Iris pigment epithelial cell (primary cell): ENCODE measurements at places on chromosomes 2 and 18.
A peak's percentile ranks its signal among the peaks of the same experiment; 100 is the strongest.

DNA sequence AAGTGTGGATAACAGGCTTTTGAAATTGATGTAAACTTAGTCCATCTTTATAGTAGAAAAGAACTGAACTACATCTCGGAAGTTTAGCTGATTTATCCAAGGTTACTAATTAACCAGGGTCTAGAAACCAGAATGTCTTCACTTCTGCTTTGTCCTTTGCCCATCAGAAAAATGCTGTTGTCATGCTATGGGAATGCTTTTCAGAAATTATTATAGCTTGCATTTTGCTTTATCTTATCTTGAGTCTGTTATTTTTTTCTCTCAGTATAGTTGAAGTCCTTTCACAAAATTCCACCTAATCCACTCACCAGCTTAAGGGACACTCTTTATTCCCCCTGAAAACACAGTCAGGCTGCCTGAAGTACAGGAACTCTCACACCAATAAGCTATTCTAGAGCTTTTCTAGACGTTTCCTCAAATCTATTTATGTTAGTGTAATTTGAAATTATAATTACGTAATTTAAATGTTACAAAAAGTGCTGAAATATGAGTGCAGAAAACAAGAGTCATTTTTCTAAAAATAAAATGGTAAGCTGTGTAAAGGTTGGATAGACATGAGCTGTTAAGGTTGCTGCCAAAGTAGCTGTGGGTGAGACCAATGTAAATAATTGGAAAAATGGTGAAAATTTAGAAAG, 456.3 kb downstream of the TGIF1 start:
- no peak for DNase-seq

GRCh38 chr2:146412625-146413024, 1432.2 kb upstream of the ACVR2A start:
- DNase-seq = no peak

DNA sequence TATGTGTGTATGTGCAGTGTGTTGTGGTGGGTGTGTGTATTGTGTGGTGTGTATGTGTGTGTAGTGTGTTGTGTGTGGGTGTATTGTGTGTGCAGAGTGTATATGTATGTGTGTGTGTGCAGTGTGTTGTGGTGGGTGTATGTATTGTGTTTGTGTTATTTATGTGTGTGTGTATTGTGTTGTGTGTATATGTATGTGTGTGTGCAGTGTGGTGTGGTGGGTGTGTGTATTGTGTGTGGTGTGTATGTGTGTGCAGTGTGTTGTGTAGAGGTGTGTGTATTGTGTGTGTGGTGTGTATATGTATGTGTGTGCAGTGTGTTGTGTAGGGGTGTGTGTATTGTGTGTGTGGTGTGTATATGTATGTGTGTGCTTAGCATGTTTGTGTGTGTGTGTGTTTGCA, 24.3 kb downstream of the ACKR3 start:
- no peak for DNase-seq

GRCh38 chr2:39176997-39177396, 56.1 kb upstream of the SOS1 start:
- DNase-seq = no peak

DNA sequence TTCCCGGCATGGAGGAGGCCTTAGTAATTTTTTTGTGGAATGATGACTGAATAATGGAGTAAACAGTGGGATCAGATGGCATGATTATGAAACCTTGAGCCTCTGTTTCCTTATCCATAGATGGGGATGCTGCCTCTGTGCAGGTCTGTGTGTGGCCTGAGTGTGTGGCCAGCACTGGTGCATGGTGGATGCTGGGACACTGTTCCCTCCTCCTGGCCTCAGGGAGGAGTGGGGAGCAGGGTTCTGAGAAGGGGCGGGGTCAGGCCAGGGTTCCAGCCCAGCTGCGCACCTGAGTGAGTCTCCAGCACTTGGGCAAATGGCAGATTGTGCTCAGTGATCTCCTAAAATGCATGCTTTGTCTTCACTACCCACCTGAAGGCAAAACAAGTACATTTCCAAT, 66.4 kb downstream of the DCDC2C start:
- no peak for DNase-seq

DNA sequence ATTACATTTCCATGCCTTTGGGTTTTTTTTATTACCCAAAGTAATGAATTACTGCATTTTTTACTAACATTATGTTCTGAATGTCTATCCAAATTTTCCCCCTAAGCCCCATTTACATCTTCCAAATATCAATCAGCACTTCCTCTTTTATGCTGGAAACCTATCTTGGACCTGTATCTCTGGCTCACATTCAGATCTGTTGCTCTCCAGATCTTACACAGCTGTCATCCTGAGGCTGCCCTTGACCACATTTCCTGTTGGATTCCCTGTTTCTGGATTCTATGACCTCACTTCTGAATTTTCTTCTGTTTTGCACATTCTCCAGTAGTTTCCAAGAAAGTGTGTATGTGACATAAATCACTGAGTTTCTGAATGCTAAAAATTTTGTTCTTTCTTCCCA, 146.7 kb downstream of the PDE1A start:
- peak; percentile 28 for DNase-seq

- DNase-seq = peak; percentile 6
Measured at GRCh38 chr2:193907561-193907960, 1712.8 kb upstream of the TMEFF2 start.

DNA sequence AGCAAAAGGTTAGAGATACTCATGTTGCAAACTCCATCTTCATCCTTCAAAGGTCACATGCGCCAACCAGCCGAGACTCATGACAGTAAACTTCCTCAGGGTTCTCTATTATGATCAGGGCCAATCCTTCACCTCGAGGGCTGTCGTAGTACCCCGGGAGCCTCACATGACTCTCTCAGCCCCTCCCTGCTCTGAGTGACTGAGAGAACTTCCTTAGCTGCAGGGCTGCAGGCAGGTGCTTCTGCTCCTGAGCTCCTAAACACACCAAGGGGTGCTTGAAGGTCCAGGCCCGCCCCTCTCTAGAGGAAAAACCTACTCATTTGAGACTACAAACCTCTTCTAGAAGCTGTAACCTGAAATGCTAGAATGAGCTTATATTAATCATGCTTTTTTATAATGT, 48.2 kb downstream of the LONRF2 start:
- DNase-seq = no peak

- DNase-seq = no peak
Measured at GRCh38 chr2:203469546-203469945, 65.6 kb downstream of the RAPH1 start.

DNA sequence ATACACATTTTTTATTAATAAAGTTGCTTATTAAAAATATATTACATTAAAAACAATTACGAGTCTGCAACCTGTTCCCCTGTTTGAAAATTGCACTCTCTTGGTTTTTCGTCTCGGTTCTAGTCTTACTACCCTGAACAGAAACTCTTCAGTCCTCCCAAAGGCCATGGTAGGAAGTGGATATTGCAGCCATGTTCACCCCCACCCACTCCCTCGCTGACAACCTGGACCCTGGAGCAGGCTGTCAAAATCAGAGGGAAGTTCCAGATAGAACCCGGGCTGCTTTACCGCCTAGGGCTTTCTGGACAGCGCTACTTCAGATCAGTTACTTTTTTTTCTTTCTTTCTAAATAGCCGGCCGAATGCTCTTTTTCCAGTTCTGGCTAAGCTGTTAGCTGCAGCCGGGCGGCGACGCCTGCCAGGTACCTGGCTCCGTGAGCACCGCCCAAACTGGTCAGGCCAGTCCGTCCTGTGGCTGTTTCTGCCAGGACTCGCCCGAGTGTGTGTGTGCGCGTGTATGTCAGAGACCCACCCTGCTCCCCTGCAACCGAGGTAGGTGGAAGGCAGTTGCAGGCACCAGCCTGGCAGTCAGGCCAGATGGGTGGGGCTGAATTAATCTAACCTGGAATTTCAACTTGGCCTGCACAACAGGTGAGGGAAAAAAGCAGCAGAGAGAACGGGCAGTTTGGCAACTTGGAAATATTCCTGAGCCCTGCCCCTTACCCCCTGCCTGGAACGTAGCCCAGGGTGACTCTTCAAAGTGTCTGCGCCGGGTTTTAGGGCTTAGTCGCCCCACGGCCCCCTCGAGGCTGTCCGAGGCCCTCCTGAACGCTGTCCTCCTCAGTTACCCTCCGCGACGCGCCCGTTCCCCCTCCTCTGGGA, 1.1 kb upstream of the TET3 start:
- no peak for DNase-seq
